Mesothelial cell of epicardium (in vitro differentiated cells): ENCODE measurements at places on chromosomes 4 and X.

DNA sequence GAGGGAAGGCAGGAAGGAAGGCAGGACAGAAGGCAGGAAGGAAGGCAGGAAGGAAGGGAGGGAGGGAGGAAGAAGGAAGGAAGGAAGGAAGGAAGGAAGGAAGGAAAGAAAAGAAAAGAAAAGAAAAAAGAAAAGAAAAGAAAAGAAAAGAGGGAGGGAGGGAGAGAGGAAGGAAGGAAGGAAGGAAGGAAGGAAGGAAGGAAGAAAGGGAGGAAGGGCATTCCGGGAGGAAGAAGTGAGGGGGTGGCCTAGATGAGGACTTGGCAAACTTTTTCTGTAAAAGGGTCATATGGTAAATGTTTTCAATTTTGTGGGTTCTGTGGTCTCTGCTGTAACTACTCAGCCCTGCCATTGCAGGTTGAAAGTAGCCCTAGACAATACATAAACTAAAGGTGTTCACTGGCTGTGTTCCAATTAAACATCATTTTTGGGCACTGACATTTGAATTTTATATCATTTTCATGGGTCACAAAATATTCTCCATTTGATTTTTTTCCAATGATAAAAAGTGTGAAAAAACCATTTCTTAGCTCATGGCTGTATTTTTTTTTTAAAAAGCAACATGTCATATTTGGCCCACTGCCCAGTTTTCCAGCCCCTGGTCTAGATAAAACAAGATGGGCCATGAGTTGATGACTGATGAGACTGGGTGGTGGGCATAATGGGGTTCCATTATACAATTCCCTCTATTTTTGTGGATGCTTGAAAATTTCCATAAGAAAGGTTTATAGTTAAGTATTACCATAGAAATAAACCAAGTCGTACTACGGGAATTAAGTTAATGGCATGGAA, 3.1 kb downstream of the ZNF630 start:
- DNase-seq = no peak
- no peaks in the 10 kb centered on the region for H3K27me3 ChIP-seq
- peaks cover 5% of the 10 kb centered on the region for H3K36me3 ChIP-seq
- peaks cover 13% of the 10 kb centered on the region for H3K4me1 ChIP-seq
- H3K4me3 ChIP-seq = no peak overlapping the region
- no peak overlapping the region for H3K27ac ChIP-seq

GRCh38 chrX:49959602-49960001, 37.2 kb downstream of the CLCN5 start:
- peaks cover 2% of the 10 kb centered on the region for H3K36me3 ChIP-seq
- peaks cover 4% of the 10 kb centered on the region for H3K4me1 ChIP-seq
- no peaks in the 10 kb centered on the region for H3K27me3 ChIP-seq
- H3K4me3 ChIP-seq = no peak overlapping the region
- no peak for DNase-seq

GRCh38 chrX:23012636-23013035, 12.9 kb downstream of the DDX53 start:
- no peaks in the 10 kb centered on the region for H3K27me3 ChIP-seq
- DNase-seq = no peak
- H3K36me3 ChIP-seq = no peaks in the 10 kb centered on the region
- H3K4me3 ChIP-seq = no peak overlapping the region
- peaks cover 33% of the 10 kb centered on the region for H3K4me1 ChIP-seq

DNA sequence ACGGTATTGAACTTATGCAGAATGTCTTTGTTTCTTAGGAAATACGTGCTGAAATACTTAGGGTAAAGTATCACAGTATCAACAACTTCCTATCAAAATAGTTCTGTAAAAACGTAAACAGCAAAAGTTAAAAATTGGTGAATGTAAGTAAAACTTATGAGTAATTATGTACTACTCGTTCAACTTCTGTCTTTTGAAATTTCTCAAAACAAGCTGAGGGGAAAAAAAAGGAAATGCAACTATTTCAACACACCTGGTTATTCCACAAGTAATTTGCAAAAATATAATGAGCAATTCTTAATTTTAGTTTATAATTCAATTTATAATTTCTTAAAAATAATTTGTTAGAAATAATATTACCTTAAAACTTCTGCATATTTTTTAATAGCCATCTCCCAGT, 8.3 kb downstream of the PPID start:
- no peaks in the 10 kb centered on the region for H3K27me3 ChIP-seq
- H3K4me1 ChIP-seq = no peaks in the 10 kb centered on the region
- H3K36me3 ChIP-seq = peaks cover 61% of the 10 kb centered on the region
- no peak overlapping the region for H3K27ac ChIP-seq
- no peak overlapping the region for H3K4me3 ChIP-seq

GRCh38 chrX:23327104-23327503, 7.5 kb upstream of the PTCHD1 start:
- H3K4me3 ChIP-seq = no peak overlapping the region
- H3K27ac ChIP-seq = no peak overlapping the region
- peaks cover 2% of the 10 kb centered on the region for H3K4me1 ChIP-seq
- H3K27me3 ChIP-seq = peaks cover 80% of the 10 kb centered on the region
- no peak for DNase-seq
- no peaks in the 10 kb centered on the region for H3K36me3 ChIP-seq
